ENCODE measurements at places on chromosomes 16 and 17. TPM values are rescaled to one million over a fixed set of nuclear protein-coding genes. Genes with fewer than 3 reads are reported as not detected.

JPT1 gene
- 115 TPM for total RNA-seq

MT4 gene
- not detected for total RNA-seq

DNA sequence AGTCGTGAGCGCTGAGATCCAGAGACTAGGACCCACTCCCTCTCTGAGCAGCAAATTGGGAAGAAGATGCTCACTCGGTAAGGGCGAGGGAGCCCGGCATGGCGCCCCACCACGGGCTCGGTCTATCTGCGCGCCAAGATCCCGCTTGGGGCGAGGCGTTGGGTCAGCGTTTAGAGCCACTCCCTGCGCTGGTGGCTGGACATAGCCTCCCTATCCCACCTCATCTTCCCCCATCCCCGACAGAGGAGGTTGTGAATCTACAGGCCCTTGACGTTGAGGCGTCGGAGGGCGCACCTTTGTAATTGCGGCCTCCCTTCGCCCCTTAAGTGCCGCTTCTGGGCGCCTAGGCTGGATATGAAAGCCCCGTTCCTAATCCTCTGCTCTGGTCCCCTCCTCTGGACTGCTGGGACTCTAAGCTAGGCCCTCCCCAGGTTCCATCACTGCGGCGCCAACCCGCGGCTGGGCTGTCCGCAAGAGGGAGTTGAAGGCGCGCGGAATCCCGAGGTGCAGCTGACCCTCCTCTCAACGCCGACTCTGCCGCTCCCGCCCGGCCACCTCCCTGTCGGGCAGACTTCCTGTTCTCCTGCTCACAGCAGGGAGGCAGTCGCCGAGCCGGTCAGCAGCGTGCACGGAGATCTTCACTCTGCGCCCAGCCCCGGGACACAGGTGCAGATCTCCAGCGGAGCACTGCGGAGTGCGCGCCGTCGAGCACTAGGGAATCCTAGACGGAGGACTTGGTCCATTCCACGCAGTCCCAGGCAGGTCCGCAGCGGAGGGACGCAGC is 16.1 kb upstream of the HOXB9 start:
- H3K27me3 ChIP-seq, result peaks cover 32% of the 10 kb centered on the region
- no peak overlapping the region for H3K4me3 ChIP-seq
- H3K4me1 ChIP-seq, result peaks cover 3% of the 10 kb centered on the region
- no peak for DNase-seq

DNA sequence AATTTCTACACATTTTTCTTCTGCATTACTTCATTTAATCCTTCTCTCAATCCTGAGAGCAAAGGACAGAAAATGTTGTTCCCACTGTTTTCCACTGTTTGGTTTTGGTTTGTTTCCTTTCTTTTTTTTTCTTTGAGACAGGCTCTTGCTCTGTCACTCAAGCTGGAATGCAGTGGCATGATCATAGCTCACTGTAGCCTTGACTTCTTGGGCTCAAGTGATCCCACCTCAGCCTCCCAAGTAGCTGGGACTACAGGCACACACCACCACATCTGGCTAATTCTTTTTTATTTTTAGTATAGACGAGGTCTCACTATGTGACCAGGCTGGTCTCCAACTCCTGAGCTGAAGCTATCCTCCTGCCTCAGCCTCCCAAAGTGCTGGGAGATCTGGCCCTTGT is 7.0 kb upstream of the ZNF652 start:
- no peak for DNase-seq
- H3K4me1 ChIP-seq, result no peaks in the 10 kb centered on the region
- H3K27me3 ChIP-seq, result peaks cover 6% of the 10 kb centered on the region
- H3K27ac ChIP-seq, result no peak overlapping the region

CD300LB gene
- total RNA-seq, result not detected

CA4 gene
- total RNA-seq, result 8.3 TPM

- peak; percentile 82 for DNase-seq
- H3K4me1 ChIP-seq, result peaks cover 29% of the 10 kb centered on the region
- H3K27me3 ChIP-seq, result peaks cover 10% of the 10 kb centered on the region
- H3K36me3 ChIP-seq, result no peaks in the 10 kb centered on the region
Observed at GRCh38 chr16:86072328-86073102, 173.6 kb downstream of the IRF8 start.

DNA sequence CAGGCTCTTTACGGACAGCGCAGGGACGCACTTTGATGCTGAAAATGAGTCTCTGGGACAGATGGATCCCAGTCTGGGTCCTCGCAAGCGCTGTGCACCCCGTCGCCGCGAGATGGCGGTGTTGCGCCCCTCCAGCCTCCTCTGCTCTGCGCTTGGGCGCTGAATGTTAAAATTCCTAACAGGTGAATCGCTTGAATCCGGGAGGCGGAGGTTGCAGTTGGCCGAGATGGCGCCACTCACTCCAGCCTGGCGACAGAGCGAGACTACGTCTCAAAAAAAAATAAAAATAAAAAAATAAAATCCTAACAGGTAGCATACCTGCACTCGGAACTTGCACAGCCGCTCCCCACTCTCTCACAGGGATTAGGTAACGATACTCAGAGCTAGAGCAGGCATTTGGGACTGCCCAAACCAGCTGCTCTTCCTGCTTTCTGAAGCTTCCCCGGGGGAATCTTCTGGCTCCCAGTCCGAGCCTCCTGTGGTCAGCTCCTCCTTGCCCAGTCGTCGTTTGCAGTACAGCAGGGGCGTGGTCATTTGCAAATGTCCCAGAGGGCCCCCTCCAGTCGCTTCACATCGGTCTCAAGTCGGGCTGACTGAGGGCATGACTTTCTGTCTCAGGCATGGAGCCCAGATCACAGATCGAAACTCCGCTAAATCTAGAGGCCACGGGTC is 26.2 kb upstream of the OSGIN1 start:
- peak; percentile 83 for DNase-seq
- peaks cover 3% of the 10 kb centered on the region for H3K4me1 ChIP-seq
- peak overlapping the region; percentile 24 for H3K27ac ChIP-seq
- no peak overlapping the region for H3K4me3 ChIP-seq
- peaks cover 8% of the 10 kb centered on the region for H3K27me3 ChIP-seq

- no peak for DNase-seq
- peaks cover 48% of the 10 kb centered on the region for H3K4me1 ChIP-seq
- H3K27ac ChIP-seq, result peak overlapping the region; percentile 91
- peaks cover 20% of the 10 kb centered on the region for H3K27me3 ChIP-seq
- H3K36me3 ChIP-seq, result peaks cover 36% of the 10 kb centered on the region
- peak overlapping the region; percentile 98 for H3K4me3 ChIP-seq
Observed at GRCh38 chr17:81034168-81034777, 678 bp upstream of the BAIAP2 start.

PSMD11 gene
- total RNA-seq, result 110 TPM

GRCh38 chr16:46746821-46747776 is 1.0 kb downstream of the MYLK3 start:
- H3K27ac ChIP-seq, result no peak overlapping the region
- no peak for DNase-seq
- no peaks in the 10 kb centered on the region for H3K36me3 ChIP-seq
- H3K4me1 ChIP-seq, result peaks cover 15% of the 10 kb centered on the region
- H3K27me3 ChIP-seq, result peaks cover 3% of the 10 kb centered on the region
- H3K4me3 ChIP-seq, result no peak overlapping the region

- H3K27ac ChIP-seq, result no peak overlapping the region
- H3K4me3 ChIP-seq, result no peak overlapping the region
- H3K27me3 ChIP-seq, result no peaks in the 10 kb centered on the region
- peaks cover 3% of the 10 kb centered on the region for H3K4me1 ChIP-seq
- H3K36me3 ChIP-seq, result no peaks in the 10 kb centered on the region
Observed at GRCh38 chr17:63071797-63072196, 105.8 kb downstream of the TANC2 start.

- no peak for DNase-seq
- H3K4me3 ChIP-seq, result no peak overlapping the region
- H3K27ac ChIP-seq, result peak overlapping the region; percentile 13
- no peaks in the 10 kb centered on the region for H3K36me3 ChIP-seq
- H3K4me1 ChIP-seq, result no peaks in the 10 kb centered on the region
Observed at GRCh38 chr16:31298958-31299357, 39.2 kb downstream of the ITGAM start.

- H3K4me1 ChIP-seq, result peaks cover 31% of the 10 kb centered on the region
- H3K4me3 ChIP-seq, result peak within 1 kb of the TSS; percentile 85
- DNase-seq, result peak; percentile 49
- H3K27ac ChIP-seq, result peak within 1 kb of the TSS; percentile 93
Observed at GRCh38 chr17:34254651-34255380, at the start of gene CCL2. TSS of gene CCL2 (plus strand) at chr17:34255285. CDS start at chr17:34255350, 65 bp downstream.

GRCh38 chr16:28497861-28498599 is 3.6 kb downstream of the APOBR start:
- H3K4me3 ChIP-seq, result no peak overlapping the region
- no peak overlapping the region for H3K27ac ChIP-seq
- H3K27me3 ChIP-seq, result peaks cover 10% of the 10 kb centered on the region
- H3K36me3 ChIP-seq, result no peaks in the 10 kb centered on the region
- no peak for DNase-seq

GUCY2D gene
- total RNA-seq, result not detected

SGCA gene
- not detected for total RNA-seq

ALDOA gene
- total RNA-seq, result 551 TPM

GRCh38 chr16:13545271-13545670 is 374.7 kb upstream of the ERCC4 start:
- no peak for DNase-seq
- no peak overlapping the region for H3K4me3 ChIP-seq
- peaks cover 2% of the 10 kb centered on the region for H3K27me3 ChIP-seq
- H3K27ac ChIP-seq, result no peak overlapping the region
- no peaks in the 10 kb centered on the region for H3K4me1 ChIP-seq
- H3K36me3 ChIP-seq, result no peaks in the 10 kb centered on the region

FBXW10B gene
- 0.44 TPM for total RNA-seq

- no peak overlapping the region for H3K4me3 ChIP-seq
- no peaks in the 10 kb centered on the region for H3K27me3 ChIP-seq
- no peak for DNase-seq
- H3K27ac ChIP-seq, result no peak overlapping the region
- no peaks in the 10 kb centered on the region for H3K4me1 ChIP-seq
Observed at GRCh38 chr16:56005958-56006357, 130.8 kb upstream of the CES5A start.

SDK2 gene
- total RNA-seq, result 2.4 TPM

KRTAP2-3 gene
- total RNA-seq, result not detected
